ENCODE measurements at places on chromosomes 7 and 10.

DNA sequence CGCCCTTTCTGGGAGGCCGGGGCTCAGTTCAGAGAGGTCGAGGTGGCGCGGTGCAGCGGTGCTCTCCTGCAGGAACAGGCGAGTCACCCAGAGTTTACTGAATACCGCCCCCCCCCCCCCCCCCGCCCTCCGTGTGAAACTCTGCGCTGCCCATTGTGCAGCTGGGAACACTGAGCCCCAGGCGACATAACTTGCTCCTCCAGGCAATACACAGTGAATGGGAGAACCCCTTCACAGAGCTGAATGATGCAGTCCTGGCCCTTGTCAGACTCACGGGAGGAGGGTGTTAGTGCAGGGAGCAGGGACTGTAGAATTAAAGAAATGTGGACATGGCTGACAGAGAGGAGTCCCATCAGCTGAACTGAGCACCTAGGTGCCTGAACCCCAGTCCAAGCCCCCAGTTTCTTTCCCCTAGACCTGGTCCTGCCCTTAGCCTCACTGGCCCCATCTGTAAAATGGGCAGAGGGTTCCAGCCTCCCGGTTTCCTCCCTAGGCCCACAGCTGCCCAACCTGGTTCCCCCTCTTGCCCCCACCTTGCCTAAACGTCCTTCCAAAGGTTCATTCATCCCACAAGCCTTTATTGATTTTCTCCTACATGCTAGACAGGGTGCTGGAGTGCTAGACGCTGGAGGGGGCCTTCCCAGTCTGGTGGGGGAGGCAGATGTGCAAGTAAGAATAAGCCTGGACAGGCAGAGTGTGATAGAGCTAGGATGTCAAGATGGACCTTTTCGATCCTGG is 869 bp upstream of the LOXL4 start:
- H3K4me1 ChIP-seq, result peaks cover 22% of the 10 kb centered on the region
- no peak for DNase-seq
- peaks cover 33% of the 10 kb centered on the region for H3K27me3 ChIP-seq
- no peaks in the 10 kb centered on the region for H3K36me3 ChIP-seq

DNA sequence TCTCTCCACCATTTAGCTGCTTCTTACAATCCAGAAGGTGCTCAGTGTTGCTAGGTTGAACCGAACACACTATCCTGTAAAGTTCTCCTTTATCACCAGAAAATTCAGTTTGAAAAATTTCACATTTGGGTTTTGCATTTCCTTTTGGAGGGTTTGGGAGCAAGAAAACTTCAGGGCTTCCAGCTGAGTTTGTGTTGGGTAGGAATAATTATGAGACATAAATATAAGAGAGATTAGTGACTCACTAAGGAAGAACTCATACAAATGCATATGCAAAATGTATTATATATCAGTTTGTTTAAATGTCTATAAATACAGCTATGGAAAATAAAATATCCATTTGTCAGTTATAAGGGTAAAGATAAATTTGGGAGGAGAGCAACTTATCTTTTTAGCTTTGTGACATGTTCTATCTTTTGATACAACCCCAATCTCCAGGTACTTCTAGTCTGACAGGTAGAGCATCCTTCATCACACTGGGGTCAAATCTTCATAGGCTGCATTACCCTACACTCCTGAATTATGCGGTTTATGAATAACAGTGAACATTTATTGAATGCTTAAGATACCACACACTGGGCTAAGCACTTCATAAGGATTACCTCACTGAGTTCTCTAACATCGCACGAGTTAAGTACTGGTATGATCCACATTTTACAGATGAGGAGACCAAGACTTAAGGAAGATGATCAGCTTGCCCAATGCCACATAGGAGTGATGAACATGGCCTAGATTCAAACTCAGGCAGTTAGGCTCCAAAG is 304.4 kb downstream of the SORCS1 start:
- no peak overlapping the region for H3K4me3 ChIP-seq
- no peaks in the 10 kb centered on the region for H3K4me1 ChIP-seq
- no peaks in the 10 kb centered on the region for H3K36me3 ChIP-seq
- H3K27ac ChIP-seq, result no peak overlapping the region
- H3K27me3 ChIP-seq, result no peaks in the 10 kb centered on the region

GRCh38 chr7:98910427-98910826 is 32.1 kb downstream of the TRRAP start:
- peaks cover 98% of the 10 kb centered on the region for H3K36me3 ChIP-seq
- no peak overlapping the region for H3K27ac ChIP-seq
- H3K4me3 ChIP-seq, result no peak overlapping the region
- no peaks in the 10 kb centered on the region for H3K27me3 ChIP-seq
- H3K4me1 ChIP-seq, result no peaks in the 10 kb centered on the region
- no peak for DNase-seq

DNA sequence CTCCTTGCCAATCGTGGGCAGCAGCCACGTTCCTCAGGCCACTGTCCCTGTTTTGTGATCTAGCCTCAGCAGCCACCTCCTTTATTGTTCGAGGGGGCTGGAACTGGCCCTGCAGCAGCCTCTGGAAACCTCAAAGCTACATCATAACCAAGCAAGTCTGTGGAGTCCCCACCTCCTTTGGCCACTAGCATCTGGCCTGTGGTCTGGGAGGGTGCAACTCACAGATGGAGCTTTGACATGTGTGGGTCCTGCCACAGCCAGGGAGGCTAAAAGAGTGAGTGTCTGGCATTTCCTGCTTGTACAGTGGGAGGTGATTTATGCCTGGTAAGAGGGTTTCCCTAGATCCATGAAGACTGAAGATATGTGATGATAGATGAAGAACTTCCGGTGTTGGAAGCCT is 32.3 kb upstream of the NUB1 start:
- H3K27ac ChIP-seq, result no peak overlapping the region
- no peaks in the 10 kb centered on the region for H3K4me1 ChIP-seq

DNA sequence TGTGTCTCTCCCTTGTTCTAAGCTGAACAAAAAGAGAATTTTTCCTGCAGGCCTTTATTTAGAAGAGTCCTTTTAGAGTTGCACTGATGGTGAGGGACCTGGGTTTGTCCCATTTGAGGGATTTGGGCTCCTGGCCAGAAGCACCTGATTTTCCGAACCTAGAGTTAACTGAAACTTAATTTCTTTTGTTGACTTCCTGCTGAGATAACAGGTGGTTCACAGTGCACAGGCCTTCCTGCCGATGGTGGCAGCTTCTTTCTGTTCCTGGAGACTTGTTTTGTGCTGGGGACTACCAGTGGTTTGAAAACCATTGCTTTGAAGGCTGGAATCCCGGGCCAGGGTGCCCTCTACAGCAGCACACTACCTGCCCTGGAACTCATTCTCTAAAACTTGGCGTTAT is 99.2 kb downstream of the SUGCT start:
- H3K27me3 ChIP-seq, result no peaks in the 10 kb centered on the region
- no peaks in the 10 kb centered on the region for H3K36me3 ChIP-seq
- H3K4me3 ChIP-seq, result no peak overlapping the region
- H3K27ac ChIP-seq, result no peak overlapping the region

GRCh38 chr10:18606051-18606695 is 45.2 kb downstream of the NSUN6 start:
- DNase-seq, result no peak
- H3K4me1 ChIP-seq, result no peaks in the 10 kb centered on the region
- no peak overlapping the region for H3K27ac ChIP-seq
- no peaks in the 10 kb centered on the region for H3K36me3 ChIP-seq

DNA sequence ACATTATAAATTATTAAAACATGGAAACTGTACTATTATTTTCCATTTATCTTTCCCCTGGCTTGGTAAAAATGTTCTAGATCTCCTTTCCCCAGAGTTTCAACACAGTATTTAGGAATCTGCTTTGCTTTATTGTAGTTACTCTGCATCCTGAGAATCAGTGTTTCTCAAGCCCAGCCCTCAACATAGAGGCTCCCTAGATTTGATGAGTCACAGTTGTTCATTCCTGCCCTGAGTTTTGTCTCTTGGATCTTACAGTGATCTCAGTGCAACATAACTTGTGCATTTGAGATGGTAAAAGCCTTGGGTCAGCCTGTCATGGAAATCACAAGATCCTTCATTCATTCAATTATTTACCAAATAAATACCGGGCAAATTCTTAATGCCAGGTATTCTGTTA is 63.0 kb downstream of the VAX1 start:
- H3K4me3 ChIP-seq, result no peak overlapping the region
- no peaks in the 10 kb centered on the region for H3K27me3 ChIP-seq
- peaks cover 4% of the 10 kb centered on the region for H3K4me1 ChIP-seq
- DNase-seq, result no peak
- no peaks in the 10 kb centered on the region for H3K36me3 ChIP-seq
- H3K27ac ChIP-seq, result no peak overlapping the region

DNA sequence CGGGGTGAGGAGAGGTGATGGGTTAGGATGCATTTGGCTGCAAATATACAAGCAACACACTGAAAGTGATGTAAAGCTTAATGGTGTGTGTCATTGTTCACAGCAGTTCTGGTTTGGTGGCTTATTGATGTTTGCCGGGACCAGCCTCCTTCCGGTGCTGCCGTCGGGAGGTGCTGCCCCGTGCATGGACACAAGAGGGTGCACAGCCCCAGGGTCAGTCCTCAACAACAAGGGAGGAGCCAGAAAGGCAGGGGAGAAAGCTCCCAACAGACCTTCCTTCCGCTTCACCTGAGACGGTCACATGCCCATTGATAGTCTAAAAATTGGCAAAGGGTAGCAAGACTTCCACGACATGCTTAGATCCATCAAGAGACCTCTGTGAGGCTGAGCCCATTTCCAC is 9.5 kb downstream of the RNF32 start:
- no peaks in the 10 kb centered on the region for H3K36me3 ChIP-seq
- H3K27ac ChIP-seq, result no peak overlapping the region
- DNase-seq, result no peak
- H3K4me3 ChIP-seq, result no peak overlapping the region
- peaks cover 19% of the 10 kb centered on the region for H3K27me3 ChIP-seq

- H3K27me3 ChIP-seq, result no peaks in the 10 kb centered on the region
- no peak for DNase-seq
- no peaks in the 10 kb centered on the region for H3K36me3 ChIP-seq
- H3K4me1 ChIP-seq, result no peaks in the 10 kb centered on the region
- H3K27ac ChIP-seq, result no peak overlapping the region
Measured at GRCh38 chr7:146424084-146424483, 307.5 kb downstream of the CNTNAP2 start.

- DNase-seq, result no peak
- H3K36me3 ChIP-seq, result no peaks in the 10 kb centered on the region
- H3K4me1 ChIP-seq, result no peaks in the 10 kb centered on the region
- peaks cover 82% of the 10 kb centered on the region for H3K27me3 ChIP-seq
- no peak overlapping the region for H3K27ac ChIP-seq
- no peak overlapping the region for H3K4me3 ChIP-seq
Measured at GRCh38 chr7:155449869-155450557, 7.9 kb upstream of the EN2 start.

- DNase-seq, result no peak
- peaks cover 80% of the 10 kb centered on the region for H3K27me3 ChIP-seq
- no peaks in the 10 kb centered on the region for H3K4me1 ChIP-seq
- H3K36me3 ChIP-seq, result no peaks in the 10 kb centered on the region
Measured at GRCh38 chr10:131875501-131875900, 25.3 kb upstream of the PPP2R2D start.

DNA sequence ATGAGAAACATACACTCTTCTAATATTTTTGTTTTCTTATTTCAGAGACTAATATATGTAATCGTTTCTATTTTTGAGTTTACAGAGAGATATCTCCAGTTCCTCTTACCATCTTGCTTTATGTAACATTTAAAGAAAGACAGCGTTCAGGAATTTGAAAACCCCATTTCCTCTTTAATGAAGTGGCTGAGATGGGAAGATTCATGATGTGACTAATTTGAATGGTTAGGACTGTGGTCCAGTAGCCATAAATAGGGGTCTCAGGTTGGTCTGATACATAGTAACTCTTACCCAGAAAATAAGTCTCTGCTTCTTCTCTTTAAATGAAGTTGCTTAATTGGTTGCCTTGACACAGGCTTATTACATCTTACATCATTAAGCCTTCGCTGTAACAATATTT is 6.9 kb downstream of the KMT2E start:
- H3K4me1 ChIP-seq, result peaks cover 100% of the 10 kb centered on the region
- no peaks in the 10 kb centered on the region for H3K27me3 ChIP-seq
- no peak overlapping the region for H3K4me3 ChIP-seq
- no peaks in the 10 kb centered on the region for H3K36me3 ChIP-seq
- no peak for DNase-seq

- no peaks in the 10 kb centered on the region for H3K36me3 ChIP-seq
- H3K4me1 ChIP-seq, result no peaks in the 10 kb centered on the region
- no peak for DNase-seq
- no peaks in the 10 kb centered on the region for H3K27me3 ChIP-seq
- no peak overlapping the region for H3K27ac ChIP-seq
Measured at GRCh38 chr10:94645285-94645684, 38.2 kb upstream of the CYP2C18 start.

DNA sequence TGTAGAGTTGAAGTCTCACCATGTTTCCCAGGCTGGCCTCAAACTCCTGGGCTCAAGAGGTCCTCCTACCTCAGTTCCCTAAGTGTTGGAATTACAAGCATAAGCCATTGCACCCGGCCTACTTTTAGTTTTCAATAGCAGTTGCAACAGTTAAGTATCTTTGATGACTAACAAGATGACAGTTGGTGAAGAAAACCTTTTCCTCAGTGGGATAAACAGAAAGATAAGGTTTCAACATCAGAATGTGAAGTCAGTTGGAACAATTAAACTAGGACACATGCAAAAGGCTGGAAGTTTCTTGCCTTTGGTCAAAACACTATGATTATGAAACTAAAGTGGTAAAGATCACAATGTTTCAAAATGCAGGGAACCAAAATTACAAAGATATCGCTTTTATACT is 169.2 kb downstream of the ZNF438 start:
- peak overlapping the region; percentile 0 for H3K27ac ChIP-seq
- H3K4me3 ChIP-seq, result no peak overlapping the region
- DNase-seq, result no peak
- peaks cover 6% of the 10 kb centered on the region for H3K4me1 ChIP-seq
- no peaks in the 10 kb centered on the region for H3K36me3 ChIP-seq
- H3K27me3 ChIP-seq, result no peaks in the 10 kb centered on the region

DNA sequence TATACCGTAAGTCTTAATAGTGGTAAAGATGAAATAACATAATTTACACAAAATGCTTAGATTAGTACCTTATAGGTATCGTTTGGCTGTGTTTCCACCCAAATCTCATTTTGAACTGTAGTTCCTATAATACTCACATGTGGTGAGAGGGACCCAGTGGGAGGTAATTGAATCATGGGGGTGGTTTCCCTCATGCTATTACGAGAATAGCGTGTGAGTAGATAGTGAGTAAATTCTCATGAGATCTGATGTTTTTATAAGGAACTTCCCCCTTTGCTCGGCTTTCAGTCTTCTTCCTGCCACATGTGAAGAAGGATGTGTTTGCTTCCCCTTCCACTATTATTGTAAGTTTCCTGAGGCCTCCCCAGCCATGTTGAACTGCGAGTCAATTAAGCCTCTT is 426.3 kb upstream of the POT1 start:
- no peaks in the 10 kb centered on the region for H3K27me3 ChIP-seq
- H3K4me3 ChIP-seq, result no peak overlapping the region
- H3K27ac ChIP-seq, result no peak overlapping the region
- no peak for DNase-seq
- H3K4me1 ChIP-seq, result no peaks in the 10 kb centered on the region

GRCh38 chr10:131938681-131939080 is 37.9 kb downstream of the PPP2R2D start:
- no peak for DNase-seq
- no peak overlapping the region for H3K4me3 ChIP-seq
- no peaks in the 10 kb centered on the region for H3K27me3 ChIP-seq
- H3K36me3 ChIP-seq, result no peaks in the 10 kb centered on the region
- no peak overlapping the region for H3K27ac ChIP-seq

All from left lung (tissue), 14 donors.